CD4-positive, alpha-beta T cell treated with Interleukin-10 for 1 hour (primary cell): ENCODE measurements at places on chromosomes 2 and 18.
A peak's percentile ranks its signal among the peaks of the same experiment; 100 is the strongest.

- peak; percentile 82 for DNase-seq
Observed at GRCh38 chr2:113248997-113249770, 29.5 kb downstream of the PAX8 start.

DNA sequence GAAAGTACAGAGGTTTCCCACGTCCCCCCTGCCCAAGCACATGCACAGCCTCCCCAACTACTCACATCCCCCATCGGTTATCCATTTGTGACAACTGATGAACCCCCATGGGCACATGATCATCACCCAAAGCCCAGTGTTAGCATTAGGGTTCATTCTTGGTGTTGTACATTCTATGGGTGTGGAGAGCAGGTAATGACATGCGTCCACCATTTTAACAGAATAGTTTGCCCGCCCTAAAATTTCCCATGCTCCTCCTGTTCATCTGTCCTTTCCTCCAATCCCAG, 74.3 kb downstream of the LONRF2 start:
- no peak for DNase-seq

GRCh38 chr2:224442071-224442967, 40.4 kb upstream of the FAM124B start:
- no peak for DNase-seq

DNA sequence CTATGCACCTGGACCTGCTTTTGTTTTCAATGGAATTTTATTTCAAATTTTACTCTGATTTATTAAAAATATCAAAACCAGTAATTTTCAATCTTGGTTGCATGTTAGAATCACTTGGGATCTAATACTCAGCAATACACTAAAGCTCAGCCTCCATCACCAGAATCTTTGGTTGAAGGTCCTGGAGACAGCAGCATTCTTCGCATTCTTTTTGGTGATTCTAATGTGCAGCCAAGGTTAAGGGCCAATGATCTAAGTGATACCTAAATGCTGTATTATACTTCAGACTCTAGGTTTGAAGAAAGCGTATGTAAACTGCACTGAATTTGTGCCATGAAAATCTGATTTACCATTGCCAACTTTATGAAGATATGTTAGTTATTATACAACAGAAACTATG, 493.1 kb downstream of the XIRP2 start:
- no peak for DNase-seq

GRCh38 chr2:180519276-180519675, 461.1 kb upstream of the UBE2E3 start:
- no peak for DNase-seq

GRCh38 chr18:10230072-10230471, 224.4 kb upstream of the APCDD1 start:
- DNase-seq = no peak
